ENCODE measurements at places on chromosomes 7 and 10.

- no peak for DNase-seq
Observed at GRCh38 chr10:99358101-99358500, 28.9 kb downstream of the CNNM1 start.

DNA sequence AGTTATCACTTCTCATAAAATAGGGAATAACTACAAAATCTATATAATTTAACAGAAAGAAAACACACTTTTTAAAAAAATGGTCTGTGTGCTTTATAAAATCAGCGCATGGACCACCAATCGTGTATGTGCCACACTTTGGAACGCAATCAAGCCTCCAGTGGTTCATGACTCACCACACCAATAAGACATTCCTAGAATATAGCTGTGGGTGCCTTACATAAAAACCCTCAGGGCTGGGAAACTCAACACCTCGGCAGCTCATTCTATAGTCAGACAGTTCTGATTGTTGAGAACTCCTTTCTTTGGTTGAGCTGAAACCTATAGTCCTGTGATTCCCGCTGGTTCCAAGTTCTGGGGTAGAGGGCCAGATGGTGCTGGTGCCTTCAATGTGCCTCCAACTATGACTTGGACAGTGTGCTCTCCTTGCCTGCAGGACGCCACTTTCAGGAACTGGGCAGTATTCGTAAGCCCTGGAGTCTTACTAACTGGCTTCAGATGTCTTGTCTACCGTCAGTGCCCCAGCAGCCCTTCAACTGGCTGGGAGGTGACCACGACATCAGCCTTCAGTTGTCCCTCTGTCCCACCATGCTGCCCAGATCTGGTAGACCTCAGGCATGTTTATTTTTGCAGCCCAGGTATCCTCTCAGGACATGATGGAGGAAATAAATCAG lies 135.7 kb upstream of the GDF10 start:
- DNase-seq: no peak

GRCh38 chr7:66176914-66177313 lies 28.2 kb upstream of the TPST1 start:
- DNase-seq: no peak

GRCh38 chr10:7251696-7252465 lies 159.0 kb downstream of the SFMBT2 start:
- DNase-seq: no peak

DNA sequence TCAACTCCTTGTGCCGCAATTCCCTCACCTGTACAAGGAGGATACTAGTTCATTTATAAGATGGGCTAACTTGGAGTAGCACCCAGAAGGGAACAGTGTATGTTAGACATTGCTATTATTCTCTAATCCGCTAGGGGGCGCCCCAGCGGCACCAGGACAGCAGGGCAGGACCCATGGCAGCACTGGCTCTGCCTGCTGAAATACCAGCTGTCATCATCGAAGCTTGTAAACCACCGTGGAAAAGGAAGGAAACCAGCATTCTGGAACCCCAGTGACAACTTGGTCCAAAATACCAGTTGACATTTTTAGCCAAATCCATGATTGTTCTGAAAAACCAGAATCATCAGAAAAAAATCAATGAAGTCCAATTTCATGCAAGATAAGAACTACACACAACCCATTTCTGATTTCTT lies 134.4 kb downstream of the ITGA8 start:
- peak; percentile 44 for DNase-seq

DNA sequence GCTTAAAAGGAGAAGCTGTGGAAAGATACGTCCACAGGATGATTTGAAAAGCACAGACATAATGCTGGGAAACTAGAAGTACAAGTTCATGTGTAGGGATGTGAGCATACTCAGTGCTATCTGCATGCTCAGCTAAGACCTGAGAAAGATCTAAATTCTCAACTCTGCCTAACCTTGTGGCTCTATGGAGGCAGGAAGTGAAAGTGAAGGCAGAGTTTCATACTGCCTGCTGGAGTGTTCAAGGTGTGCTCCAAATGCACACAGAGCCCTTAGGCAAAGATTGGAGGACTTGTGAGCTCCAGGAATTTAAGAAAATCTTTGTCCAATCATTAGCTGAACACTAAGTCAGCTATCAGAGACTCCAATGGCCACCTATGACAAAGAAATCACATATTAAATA lies 190.9 kb downstream of the RNLS start:
- no peak for DNase-seq

DNA sequence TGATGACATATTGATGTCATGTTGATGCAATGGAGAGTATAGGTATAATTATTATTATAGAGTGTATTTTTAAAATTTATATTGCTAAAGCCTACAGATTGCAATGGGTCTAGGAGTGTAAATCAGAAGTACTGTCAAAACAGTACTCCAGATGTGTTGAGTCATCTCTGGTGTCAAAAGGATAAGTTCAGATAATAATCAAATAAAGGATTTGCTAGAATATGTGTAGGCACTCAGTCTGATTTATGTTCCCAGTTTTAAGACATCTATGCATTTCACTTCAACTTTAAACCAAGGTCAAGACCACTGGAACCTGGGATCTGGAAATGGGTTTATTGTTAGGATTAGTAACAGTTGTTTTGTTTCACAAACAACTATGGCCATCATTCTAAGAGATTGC lies 342.3 kb upstream of the BMPER start:
- DNase-seq: no peak

DNA sequence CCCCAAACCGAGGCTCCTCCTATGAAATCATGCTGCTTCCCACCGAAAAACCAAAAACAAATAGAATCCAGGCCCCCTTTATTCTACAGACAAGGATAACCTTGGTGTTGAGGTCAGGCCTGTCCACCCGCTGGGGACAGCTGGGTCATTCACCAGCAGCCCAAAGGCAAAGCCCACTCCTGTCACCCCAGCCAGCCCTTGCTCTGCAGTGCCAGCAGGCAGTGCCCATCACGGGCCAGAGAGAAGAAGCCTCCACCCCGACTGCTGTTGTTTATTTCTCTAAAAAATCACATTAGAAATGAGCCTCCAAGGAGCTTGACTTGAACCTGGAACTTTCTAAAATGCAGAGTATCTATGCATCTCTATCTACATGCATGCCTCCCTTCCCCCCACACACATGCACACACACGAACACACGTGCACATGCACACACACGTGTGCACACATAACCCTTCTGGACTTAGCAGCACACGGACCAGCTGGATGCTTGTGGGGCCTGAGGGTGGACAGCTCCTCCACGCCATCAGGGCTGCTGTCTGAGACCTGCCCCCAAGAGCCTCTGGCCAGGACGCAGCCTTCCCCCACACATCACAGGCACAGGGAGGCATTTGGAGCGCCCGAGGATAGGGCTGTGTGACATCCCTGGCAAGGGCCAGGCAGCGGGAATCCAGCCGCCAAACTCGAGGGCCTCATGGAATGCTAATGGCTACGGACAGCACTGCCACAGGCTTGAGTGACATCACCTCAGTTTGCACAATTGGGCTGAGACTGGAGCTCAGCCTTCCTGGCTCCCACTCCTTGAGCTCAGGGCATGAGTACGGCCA lies 22.8 kb downstream of the PRKAG2 start:
- no peak for DNase-seq

DNA sequence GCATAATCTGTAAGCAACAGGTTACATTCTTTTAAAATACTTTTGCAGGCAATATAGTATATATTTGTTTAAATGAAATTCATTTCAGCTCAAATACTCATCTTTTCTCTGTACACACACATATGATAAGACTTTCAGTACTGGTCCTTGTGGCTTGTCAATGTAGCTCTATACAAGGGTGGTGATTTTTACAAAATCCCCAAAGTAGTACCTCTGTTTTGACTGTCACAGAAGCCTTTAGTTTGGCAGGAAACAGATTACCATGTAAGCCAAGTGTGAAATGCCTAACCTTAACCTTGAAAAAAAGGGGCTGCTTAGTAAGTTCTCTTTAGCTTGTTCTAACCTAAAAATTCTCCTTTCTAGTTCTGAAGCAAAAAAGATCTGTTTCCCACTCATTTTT lies 87.9 kb downstream of the KCND2 start:
- no peak for DNase-seq
